Fibroblast of skin of abdomen (primary cell): ENCODE measurements at places on chromosomes 3 and 15.
A peak's percentile ranks its signal among the peaks of the same experiment; 100 is the strongest.

- peak; percentile 74 for DNase-seq
Measured at GRCh38 chr3:72174040-72174439, 389.1 kb upstream of the PROK2 start.

DNA sequence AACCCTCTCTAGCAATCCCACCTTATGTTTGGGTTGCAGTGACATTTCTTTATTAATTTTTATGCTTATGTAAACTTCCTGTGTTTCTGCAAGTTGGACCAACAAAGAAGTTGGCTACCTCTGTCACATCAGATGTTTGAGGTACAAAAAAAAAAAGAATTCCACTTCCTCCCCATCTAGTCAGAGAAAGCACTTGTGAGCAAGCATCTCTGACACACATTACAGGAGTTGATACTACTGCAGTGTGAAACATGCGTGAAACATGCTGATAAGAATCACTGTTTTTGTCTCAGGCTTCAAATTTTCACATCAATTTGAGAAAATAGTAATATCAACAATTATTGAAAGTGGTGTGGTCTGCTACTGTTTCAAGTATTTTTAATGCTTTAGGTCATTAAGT, 1.3 kb downstream of the SCAANT1 start:
- DNase-seq = peak; percentile 13

- no peak for DNase-seq
Measured at GRCh38 chr3:45965253-45965652, 22.0 kb downstream of the CXCR6 start.

- DNase-seq = peak; percentile 45
Measured at GRCh38 chr15:84929795-84930603, 45.5 kb downstream of the SLC28A1 start.

- no peak for DNase-seq
Measured at GRCh38 chr3:137163241-137163871, 205.6 kb downstream of the IL20RB start.

- no peak for DNase-seq
Measured at GRCh38 chr3:57963811-57964346, 44.3 kb upstream of the FLNB start.

DNA sequence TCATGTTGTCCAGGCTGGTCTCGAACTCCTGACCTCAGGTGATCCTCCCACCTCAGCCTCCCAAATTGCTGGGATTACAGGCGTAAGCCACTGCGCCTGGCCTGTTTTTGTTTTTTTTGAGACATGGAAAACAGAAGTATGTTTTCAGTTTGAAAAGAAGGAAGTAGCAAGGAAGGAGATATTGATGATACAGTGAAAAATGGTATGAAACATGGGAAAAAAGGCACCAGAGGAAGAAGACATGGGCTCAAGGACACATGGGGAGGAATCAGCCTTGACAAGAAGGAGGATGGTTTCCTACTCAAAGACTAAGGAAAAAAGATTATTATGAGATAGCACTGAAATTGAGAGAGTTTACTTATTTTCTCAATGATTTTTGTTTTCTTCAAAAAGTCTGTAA, 30.7 kb downstream of the FMN1 start:
- DNase-seq = no peak

DNA sequence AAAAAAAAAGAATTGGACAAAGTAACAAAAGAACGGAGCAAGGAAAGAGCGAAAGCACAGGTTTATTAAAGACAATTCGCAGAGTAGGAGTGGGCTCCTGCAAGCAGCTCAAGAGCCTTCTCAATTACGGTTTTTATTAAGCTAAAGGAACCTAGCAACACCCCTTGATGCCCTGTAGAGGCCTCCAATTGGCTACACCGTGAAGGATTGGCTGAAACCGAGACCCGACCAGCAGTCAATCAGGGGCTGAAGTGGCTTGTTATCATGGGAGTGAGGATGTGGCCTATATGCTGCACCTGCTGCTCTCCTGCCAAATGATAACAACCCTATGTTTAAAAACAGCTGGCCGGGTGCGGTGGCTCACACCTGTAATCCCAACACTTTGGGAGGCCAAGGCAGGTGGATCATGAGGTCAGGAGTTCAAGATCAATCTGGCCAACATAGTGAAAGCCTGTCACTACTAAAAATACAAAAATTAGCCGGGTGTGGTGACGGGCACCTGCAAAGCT, 20.4 kb upstream of the AP3B2 start:
- DNase-seq = no peak

DNA sequence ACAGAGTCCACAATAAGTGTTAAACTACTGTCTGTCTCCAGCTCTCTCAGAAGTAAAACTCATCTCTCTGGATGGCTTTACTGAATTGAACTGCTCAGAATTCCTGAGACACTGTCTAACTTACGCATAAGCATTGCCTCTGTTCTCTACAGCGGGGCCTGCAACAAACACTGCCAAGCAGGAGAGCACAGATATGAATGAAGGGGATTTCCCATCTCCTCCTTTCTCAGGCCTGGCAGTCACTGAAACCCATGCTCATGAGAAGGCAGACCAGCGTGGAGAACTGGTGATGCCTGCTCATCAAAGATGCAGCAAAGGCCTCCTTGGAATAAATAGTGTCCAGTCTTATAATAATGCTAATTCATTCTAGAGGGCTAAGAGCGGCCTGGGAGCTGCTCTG, 10.3 kb downstream of the RASGRP1 start:
- DNase-seq = peak; percentile 54

DNA sequence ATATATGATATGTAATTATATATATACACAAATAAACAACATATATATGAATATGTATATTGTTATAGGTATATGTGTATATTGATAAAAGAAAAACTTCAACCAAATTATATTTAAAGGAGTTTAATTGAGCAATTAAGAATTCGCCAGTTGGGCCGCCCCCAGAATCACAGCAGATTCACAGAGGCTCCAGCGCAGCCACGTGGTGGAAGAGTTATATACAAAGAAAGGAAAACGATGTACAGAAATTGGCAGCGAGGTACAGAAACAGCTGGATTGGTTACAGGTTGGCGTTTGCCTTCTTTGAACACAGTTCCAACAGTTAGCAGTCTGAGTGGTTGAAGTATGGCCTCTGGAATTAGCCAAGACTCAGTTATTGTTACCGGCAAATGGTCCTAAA, 137.3 kb upstream of the SLC24A5 start:
- no peak for DNase-seq

DNA sequence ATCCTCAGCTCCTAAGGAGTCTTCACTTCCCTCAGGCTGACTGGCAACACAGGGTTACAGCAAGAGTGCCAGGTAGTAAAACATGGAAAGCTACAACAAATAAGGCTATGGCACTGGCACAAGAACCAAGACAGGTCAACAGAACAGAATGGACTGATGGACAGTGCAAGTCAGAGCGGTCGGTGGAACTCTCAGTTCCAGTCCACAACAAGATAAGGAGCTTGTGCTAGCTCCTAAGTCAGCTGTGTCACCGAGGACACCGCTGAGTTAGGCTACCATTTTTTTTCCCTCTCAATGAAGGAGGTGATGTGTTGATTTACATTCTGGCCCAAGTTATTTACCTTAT, 55.9 kb upstream of the LIMD1 start:
- no peak for DNase-seq

DNA sequence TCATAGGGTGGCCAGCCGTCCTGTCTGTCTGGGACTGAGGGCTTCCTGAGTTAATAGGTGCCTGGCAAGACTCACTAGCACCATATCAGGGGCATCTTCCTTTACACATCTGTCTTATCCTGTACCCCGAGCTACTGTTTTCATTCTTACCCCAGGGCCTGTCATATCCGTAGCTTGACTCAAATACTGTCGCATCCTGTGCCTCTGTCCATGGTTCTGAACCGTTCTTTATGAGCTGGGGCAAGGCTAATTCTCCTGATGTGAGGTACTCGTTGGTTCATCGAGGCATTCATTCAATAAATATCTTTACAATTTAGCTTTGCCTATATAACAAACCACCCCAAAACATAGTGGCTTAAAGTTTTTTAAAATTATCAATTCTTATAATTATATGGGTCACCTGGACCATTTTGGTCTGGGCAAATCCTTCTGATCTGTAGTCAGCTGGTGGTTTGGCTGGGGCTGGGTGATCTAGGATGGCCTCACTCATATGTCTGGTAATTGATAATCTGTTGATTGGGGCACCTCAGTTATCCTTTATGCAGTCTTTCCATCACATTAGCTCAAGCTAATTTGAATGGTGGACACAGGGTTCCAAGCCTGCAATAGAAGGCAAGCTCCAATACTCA, 121.2 kb downstream of the TLE3 start:
- peak; percentile 56 for DNase-seq

- DNase-seq = no peak
Measured at GRCh38 chr3:118984699-118985098, 49.9 kb downstream of the IGSF11 start.

DNA sequence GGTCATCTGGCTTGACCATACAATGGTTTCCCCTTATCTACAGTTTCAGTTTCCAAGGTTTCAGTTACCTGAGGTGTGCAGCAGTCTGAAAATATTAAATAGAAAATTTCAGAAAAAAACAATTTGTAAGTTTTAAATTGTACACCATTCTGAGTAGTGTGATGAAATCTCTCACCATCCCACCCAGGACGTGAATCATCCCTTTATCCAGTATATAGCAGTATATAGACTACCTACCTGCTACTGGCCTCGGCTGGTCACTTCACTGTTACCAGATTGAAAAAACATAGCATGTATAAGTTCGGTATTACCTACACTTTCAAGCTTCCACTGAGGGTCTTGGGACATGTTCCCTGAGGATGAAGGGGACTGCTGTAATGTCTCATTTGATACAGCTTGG, 12.0 kb downstream of the ARIH1 start:
- no peak for DNase-seq

DNA sequence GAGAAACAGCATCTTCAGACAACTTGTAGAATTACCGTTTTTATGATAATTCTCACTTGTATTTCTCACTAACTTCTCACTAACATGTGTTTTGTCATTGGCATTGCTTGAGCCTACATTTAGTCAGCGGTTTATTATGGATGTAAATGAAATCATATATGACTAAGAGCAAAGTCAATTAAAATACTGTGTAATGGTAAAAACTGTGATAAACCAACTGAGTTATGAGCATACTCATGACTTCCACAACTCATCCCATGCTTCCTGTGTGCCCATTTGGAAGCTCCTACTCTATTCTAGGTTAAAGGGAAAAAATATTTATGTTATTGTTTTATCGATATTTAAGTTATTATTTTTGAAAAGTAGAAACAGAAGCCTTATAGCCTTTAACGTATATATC, 12.8 kb downstream of the PXK start:
- no peak for DNase-seq

DNA sequence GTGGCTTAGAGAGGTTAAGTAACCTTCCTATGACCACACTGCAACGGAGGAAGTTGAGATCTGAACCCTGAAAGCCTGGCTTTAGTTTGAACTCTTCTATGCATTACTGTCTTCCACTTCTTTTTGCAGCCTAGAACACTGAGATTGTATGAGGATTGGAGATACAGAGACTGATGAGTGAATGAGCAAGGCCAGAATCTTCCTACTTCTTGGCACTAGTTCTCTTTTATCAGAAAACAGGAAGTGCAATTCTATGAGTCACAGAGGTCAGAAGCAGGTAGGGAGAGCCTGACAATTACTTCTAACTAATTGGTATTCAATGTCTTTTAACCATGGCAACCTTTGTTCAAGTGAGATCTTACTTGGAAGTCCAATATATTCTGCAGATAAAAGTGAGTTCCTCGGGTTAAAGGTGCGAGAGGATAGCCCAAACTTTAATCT, 219.0 kb downstream of the SHQ1 start:
- no peak for DNase-seq

DNA sequence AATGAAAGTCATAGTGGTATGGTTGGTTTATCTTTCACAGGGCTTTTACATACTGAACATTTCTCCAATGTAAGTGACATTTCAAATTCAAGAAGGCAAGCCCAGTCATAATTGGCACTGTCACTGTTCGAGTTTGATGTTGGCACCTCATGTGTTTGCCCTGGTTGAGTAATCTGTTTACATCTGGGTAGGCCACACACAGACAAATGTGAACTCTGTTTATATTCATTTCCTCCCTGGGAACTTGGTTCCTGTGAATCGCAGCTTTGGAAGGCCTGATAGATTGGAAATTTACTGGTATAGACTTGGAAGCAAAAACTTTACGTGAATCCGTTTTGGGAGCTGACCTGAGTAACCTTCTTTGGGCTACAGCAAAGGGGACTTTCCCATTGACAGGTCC, 395.2 kb upstream of the AZI2 start:
- no peak for DNase-seq

- no peak for DNase-seq
Measured at GRCh38 chr3:168574455-168575158, 478.9 kb upstream of the GOLIM4 start.
